ENCODE measurements at places on chromosomes 6 and 20.

- no peak for DNase-seq
Measured at GRCh38 chr6:63527658-63528514, 44.4 kb upstream of the LOC128125822 start.

- DNase-seq: no peak
Measured at GRCh38 chr6:36847152-36847551, 7.9 kb upstream of the CPNE5 start.

GRCh38 chr20:20085812-20086211, 33.5 kb downstream of the CFAP61 start:
- no peak for DNase-seq

DNA sequence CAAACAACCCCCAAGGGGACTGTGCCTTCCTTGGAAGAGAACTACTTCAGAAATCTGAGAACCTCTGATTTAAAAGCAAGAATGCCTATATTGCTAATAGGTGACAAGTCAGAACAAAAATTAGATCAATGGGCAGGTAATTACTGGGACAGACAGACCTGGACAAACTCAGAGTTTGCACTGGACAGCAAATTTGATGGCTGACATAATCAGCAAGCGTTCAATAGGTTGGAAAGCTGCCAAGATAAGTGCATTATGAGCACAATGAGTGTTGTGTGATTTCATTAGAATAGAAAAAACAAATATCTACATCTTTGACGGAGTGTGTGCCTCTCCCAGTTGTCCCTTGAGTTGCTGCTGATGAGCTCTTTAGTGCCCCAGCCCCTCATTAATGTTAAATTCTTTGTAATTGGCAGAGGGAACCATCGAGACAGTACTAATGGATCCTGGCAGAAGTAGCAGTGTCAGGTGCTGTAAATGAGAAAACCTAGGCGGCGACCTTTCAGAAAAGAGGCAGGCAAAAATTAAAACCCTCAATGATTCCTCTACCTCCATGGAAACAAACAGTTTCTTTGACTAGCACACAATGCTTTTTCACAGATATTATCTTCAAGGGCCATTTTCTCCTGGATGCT, 116.5 kb upstream of the COL21A1 start:
- no peak for DNase-seq

- DNase-seq: no peak
Measured at GRCh38 chr6:125111219-125111983, 42.2 kb upstream of the TPD52L1 start.

GRCh38 chr6:103784117-103784516, 1075.6 kb downstream of the HACE1 start:
- DNase-seq: no peak

DNA sequence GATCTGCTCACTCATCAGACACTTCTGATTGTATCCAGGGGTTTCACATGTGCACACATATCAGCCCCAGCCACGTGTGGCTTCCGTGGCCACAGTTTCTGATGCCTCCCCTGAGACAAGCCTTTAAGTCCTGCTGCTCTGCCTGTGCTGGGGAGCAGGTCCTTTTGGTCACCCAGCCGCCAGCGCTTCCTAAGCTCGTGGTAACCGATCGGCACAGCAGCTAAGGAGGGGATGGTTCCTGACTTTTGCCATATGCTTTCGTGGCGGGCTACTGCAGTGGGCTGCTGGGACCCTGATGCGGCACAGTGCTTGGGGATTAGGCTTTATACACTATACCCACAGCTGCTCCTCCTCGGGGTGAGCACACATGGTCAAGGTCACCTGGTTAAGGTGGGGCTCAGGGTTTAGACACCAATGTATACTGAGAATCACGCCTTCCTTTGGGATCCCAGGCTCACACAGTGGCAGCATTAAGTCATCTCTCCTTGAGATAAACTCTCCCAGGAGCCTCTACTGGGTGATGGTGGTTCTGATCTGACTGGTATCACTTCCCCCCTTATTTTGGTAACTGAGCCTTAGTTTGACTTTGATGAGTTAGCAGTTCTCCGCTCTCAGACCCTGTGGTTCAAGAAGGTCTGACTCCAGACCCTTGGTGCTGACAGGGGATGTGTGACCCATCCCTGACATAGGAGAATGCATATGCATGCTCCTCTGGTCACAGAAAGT, 85.9 kb upstream of the KCNG1 start:
- DNase-seq: no peak

DNA sequence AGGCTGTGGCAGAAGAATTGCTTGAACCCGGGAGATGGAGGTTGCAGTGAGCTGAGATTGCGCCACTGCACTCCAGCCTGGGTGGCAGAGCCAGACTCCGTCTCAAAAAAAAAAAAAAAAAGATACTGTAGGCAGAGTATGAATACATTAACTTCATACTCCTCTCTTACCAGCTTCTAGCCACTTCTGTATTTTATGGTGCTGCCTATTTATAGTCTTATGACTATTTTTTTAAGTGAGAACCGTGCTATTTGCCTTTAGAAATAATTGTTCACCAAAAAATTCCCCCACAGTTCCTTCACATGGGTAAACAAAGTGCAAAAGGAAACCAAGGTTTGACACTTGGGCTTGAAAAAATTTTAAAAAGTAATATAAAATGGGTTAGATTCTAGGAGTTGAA, 1.5 kb upstream of the SNRNP48 start:
- DNase-seq: no peak

DNA sequence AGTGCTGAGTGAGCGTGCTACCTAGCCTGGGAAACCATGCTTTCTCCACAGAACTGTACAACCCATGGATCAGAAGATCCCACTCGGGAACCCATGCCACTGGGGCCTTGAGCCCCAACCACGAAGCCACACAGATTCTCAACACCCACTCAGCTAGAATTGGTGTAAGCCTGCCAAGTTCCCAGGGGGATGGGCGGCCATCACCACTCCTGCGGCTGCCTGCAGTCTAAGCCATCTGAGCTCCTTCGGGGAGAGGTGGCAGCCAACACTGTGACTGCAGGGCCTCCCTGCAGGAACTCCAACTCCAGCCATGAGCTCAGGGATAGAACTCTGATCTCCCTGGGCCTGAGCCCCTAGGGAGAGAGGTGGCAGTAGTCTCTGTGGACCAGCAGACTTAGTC, 33.6 kb upstream of the SENP6 start:
- no peak for DNase-seq

DNA sequence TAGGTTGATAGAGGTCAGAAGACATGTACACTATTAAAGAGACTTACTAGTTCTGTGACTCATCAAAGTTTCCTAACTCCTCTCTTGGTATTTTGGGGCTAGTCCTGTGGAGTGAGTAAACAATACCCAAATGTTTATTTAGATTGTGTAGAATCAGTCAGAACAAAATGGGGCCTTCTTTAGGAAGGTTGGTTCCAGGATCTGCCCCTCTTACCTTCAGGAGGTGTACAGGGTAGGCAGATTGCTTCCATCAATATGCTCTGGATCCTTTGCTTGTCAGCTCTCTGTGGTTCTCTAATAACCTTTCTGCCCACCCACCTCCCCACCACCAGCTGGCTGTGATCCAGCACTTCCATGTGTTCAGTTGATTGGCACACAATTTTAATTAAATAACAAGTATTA, 107.0 kb downstream of the POPDC3 start:
- no peak for DNase-seq

DNA sequence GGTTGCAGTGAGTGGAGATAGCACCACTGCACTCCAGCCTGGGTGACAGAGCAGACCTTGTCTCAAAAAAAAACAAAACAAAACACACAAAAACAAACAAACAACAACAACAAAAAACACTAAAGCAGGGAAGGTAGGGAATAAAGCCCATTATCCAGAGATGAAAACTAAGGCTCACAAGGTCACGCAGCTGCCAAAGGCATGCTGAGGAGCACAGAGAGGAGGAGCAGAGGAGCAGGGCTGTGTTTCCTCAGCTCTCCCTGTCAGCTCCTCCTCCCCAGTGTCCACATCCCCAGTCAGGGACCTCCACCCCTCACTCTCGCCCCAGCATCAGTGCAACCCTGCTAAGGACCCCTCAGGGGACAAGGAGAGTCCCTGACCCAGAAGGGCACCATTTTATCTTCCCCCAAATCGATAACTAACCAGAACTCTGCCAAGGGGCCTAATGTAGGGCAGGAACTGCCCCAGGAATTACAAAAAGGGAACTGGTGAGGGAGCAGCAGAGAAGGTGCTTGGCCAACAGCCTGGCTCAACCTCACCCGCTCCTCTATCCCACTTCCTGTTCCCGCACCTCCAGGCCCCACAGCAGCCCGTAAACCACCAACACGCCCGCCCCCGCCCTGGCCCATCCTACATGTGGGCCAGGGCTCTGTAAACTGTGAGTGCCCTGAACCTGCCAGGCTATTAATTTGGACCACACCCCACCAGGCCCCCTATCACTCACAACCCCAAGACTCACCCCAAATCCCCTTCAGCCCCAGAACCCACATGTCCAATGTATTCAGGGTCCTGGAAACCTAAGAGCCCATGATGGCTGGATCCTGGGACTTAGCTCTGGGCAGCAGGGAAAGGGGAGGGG, 9.0 kb downstream of the TEAD3 start:
- no peak for DNase-seq

- no peak for DNase-seq
Measured at GRCh38 chr6:35719830-35720733, 16.8 kb upstream of the ARMC12 start.

GRCh38 chr6:82270881-82271635, 23.5 kb upstream of the IBTK start:
- DNase-seq: no peak

- no peak for DNase-seq
Measured at GRCh38 chr6:134603561-134603960, 285.6 kb upstream of the SGK1 start.

GRCh38 chr6:20716865-20717264, 182.6 kb downstream of the CDKAL1 start:
- no peak for DNase-seq

DNA sequence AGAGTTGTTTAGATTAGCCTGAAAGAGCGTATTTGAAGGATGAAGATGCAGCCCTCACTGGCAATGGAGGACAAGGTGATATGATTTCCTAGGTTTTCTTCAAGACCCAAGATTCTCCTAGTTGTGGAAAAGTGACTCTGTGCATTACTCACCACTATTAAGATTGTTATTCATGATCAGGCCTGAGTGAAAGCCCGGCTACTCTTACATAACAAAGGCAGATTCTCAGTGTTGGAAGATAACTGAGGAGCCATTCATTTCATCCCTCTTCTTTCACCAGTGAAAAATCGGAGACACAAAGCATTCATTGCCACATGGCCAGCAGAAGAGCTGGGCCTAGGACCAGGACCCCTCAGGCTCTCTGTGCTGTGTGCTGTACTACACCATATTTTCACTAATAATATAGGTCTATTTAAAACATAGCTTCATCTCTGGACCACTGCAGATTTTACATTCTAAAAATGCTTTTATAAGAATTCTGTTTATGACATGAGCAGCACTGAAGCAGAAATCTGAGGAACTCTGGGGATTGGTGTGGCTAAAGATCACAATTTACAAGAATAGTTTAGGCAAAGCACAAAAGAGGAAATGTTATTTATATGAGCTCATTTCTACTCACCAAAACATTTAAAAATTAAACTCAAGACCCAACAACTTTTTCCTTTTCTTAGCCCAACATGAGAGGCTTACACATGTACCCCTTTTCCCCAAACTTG, 181.9 kb upstream of the CCN2 start:
- no peak for DNase-seq

- no peak for DNase-seq
Measured at GRCh38 chr6:166007349-166008263, 160.0 kb downstream of the TBXT start.

DNA sequence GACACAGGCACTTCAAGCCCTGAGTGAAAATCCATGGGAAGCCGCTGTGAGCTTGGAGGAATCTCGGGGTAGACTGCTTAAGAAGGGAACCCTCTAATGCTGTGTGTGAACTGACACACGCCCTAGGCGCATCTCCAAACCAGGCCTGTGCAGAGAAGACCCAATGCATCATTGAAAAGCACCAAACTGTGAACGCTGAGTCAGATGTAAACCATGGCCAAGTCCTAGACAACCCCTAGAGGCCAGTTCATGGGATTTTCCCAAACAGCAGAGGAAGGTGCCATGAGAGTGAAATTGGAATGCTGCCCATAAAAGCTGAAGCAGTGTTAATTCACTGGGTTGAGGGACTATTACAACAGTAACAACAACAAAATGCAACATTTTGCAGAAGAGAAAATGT, 296.5 kb downstream of the SMOC2 start:
- DNase-seq: no peak

- no peak for DNase-seq
Measured at GRCh38 chr6:131688286-131688685, 12.9 kb downstream of the OR2A4 start.

DNA sequence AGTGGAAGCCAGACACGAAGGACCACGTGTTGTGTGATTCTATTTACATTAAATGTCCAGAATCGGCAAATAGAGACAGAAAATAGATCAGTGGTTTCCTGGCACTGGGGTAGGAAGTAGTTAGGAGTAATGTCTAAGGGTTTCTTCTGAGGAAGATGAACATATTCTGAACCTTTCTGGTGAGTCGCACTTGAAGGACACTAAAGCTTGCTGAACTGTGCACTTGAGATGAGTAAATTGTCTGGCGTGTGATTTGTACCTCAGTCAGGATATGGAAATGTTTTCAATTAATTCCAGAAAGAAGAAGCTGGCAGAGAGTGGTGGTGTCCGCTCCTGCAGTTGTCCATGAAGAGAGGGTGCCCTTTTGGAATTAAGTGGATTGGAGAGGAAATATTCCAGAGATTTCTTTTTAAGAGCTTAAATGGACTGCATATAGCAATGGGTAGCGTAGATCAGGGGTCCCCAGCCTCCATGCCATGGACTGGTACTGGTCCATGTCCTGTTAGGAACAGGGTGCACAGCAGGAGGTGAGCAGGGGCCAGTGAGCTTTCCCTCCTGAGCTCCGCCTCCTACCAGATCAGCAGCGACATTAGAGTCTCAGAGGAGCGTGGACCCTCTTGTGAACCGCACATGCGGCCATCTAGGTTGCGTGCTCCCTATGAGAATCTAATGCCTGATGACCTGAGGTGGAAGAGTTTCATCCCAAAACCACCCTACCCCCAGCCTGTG, 12.4 kb upstream of the KIF25 start:
- no peak for DNase-seq

DNA sequence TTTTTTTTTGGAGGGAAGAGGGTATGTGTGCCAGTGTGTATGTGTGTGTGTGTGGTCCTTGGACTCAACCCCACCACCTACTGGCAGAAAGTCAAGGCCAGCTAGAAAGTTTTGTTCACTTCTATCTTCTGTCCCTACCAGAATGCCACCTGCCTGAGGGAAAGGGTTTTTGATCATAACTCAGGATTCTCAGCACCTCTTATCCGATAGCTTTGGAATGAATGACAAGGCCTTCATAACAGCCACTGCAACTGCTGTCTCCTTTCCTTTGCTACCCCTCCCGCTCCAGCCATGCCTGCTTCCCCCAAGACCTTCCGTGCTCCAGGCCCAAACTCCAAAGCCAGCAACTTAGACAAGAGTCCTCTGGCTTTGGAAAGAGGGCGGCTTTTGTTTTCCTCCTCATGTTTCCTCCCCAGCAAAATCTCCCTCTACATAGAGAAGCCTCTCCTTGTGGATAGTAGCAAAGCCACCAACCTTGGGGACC, 18.7 kb downstream of the BTN3A1 start:
- no peak for DNase-seq

Data from cortex of kidney (tissue), 1 donor.